Glutamatergic neuron (in vitro differentiated cells): ENCODE measurements at places on chromosomes 3 and 15. TPM values are rescaled to one million over a fixed set of nuclear protein-coding genes. Genes with fewer than 3 reads are reported as not detected.

The SLC51B gene
- total RNA-seq, result not detected

- no peak for DNase-seq
- H3K36me3 ChIP-seq, result no peaks in the 10 kb centered on the region
- no peak overlapping the region for H3K4me3 ChIP-seq
- no peak overlapping the region for H3K27ac ChIP-seq
- no peaks in the 10 kb centered on the region for H3K4me1 ChIP-seq
Observed at GRCh38 chr15:55827204-55827603, 84.3 kb upstream of the PRTG start.

GRCh38 chr3:13878281-13879101 is 1.4 kb downstream of the WNT7A start:
- H3K27ac ChIP-seq, result no peak overlapping the region
- H3K36me3 ChIP-seq, result peaks cover 5% of the 10 kb centered on the region
- no peaks in the 10 kb centered on the region for H3K4me1 ChIP-seq

DNA sequence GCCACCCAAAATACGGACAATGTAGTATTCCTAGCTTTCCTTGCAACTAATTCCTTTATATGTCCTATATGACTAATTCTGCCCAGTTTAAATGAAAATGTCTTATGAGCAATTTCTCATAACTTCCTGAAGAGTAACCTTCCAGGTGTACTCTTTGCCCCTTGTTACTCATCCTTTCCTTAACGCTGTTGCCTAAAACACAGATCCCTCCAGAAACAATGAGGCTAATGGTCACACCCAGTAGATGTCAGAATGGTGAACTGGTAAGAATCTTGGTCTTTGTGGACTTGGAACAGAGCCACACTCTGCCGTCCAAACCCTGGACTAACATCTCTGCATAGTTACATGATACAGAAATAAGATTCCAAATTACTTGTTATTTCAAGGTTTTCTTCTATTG is 497.9 kb downstream of the IGSF11 start:
- peaks cover 5% of the 10 kb centered on the region for H3K4me1 ChIP-seq
- H3K4me3 ChIP-seq, result no peak overlapping the region
- peaks cover 6% of the 10 kb centered on the region for H3K36me3 ChIP-seq
- no peak overlapping the region for H3K27ac ChIP-seq
- no peak for DNase-seq

The GOLGB1 gene
- 40.9 TPM for total RNA-seq

The SLC22A13 gene
- 1.5 TPM for total RNA-seq

DNA sequence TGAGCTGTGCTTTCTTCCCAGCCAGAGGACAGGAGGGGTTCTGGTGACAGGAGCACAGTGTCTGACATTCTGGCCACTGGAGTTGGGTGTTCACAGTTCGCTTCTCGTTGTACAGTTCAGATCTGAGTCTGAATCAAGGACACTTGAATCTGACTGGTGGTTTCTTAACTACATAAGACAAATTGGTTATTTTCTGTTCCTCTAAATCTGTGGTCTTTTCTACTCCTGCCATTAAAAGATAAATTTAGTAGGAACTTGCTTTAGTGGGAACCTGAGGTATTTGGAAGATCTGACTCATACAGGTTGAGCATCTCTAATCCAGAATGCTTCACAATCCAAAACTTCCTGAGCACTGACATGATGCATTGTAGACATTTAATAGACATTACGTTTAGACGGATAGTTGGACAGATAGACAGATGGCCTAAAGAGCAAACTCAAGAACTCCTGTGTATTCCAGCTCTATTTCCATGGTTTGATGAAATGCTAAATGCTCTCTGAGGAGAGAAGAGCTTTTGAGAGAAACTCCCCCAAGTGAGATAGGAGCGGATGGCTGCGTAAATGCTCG is 71.0 kb downstream of the CCK start:
- H3K4me1 ChIP-seq, result peaks cover 18% of the 10 kb centered on the region
- no peak overlapping the region for H3K4me3 ChIP-seq
- H3K36me3 ChIP-seq, result peaks cover 3% of the 10 kb centered on the region

- no peaks in the 10 kb centered on the region for H3K4me1 ChIP-seq
- H3K36me3 ChIP-seq, result no peaks in the 10 kb centered on the region
- H3K27me3 ChIP-seq, result no peaks in the 10 kb centered on the region
- no peak overlapping the region for H3K4me3 ChIP-seq
- DNase-seq, result no peak
Observed at GRCh38 chr15:51425517-51426040, 84.1 kb downstream of the GLDN start.

DNA sequence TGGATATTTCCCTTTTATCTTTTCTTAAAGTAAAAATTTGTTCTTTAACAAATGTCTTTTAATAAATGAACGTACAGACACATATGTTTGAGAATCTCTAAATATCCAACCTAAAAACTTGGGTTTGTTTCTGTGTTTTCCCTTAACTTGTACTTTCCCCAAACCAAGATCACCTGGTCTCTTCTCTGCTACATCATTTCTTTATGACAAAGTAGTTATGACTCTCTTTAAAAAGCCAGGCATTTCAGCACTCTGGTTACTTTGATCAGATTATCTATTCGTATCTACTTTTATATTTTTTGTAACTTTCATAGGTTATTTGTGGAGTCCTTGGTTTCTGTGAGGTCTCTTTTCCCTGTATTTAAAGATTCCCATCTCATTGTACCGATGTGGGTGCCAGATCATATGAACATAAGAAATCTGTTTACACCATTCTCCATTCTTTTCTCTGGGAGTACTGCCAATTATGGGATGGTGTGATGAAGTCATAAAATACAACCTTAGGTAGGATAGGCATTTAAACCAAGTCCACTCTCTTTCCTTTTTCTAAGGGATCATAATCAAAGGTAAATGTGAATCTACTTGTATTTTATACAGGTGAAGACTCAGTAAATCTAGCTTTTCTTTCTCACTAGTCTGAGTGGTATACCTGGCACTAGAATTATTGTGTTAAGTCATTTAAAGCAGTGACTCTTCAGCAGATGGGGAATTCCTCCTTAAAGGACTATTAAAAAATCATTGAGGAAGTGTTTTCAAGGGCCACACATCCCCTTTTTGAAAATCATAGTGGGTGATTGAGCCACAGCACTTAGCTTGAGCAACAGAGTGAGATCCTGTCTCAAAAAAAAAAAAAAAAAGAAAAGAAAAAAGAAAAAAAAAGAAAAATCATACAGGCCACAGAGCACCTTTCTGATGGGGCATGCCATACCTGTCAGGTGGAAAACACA is 12.4 kb upstream of the NFKBIZ start:
- H3K4me1 ChIP-seq, result no peaks in the 10 kb centered on the region
- no peak overlapping the region for H3K4me3 ChIP-seq
- no peaks in the 10 kb centered on the region for H3K36me3 ChIP-seq
- DNase-seq, result no peak
- H3K27me3 ChIP-seq, result peaks cover 2% of the 10 kb centered on the region

DNA sequence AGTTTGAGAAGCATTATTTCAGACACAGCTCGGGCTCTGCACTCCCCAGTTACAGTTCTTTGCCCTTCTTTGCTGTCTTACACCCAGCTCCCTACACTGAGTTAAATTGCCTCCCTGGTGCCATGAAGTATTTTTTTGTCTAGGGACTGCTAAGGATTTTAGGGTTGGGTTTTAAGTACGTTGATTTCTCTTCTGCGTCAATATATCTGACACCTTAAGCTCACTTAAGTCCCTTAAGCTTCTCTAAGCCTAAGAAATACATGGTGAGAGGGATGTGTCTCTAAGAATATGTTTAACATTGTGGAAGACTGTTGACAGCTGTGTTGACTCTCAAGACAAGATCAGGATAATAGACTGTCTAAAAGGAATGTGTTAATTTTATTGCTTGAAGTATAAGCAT is 400.5 kb downstream of the PTPRG start:
- H3K4me1 ChIP-seq, result peaks cover 7% of the 10 kb centered on the region
- H3K4me3 ChIP-seq, result no peak overlapping the region
- no peak for DNase-seq
- no peaks in the 10 kb centered on the region for H3K36me3 ChIP-seq
- no peaks in the 10 kb centered on the region for H3K27me3 ChIP-seq

The RPUSD3 gene
- 81.7 TPM for total RNA-seq

- H3K4me1 ChIP-seq, result peaks cover 23% of the 10 kb centered on the region
- H3K27ac ChIP-seq, result no peak overlapping the region
- peak overlapping the region; percentile 79 for H3K4me3 ChIP-seq
- H3K27me3 ChIP-seq, result no peaks in the 10 kb centered on the region
- no peak for DNase-seq
Observed at GRCh38 chr15:40941068-40941527, 12.0 kb downstream of the DLL4 start.

DNA sequence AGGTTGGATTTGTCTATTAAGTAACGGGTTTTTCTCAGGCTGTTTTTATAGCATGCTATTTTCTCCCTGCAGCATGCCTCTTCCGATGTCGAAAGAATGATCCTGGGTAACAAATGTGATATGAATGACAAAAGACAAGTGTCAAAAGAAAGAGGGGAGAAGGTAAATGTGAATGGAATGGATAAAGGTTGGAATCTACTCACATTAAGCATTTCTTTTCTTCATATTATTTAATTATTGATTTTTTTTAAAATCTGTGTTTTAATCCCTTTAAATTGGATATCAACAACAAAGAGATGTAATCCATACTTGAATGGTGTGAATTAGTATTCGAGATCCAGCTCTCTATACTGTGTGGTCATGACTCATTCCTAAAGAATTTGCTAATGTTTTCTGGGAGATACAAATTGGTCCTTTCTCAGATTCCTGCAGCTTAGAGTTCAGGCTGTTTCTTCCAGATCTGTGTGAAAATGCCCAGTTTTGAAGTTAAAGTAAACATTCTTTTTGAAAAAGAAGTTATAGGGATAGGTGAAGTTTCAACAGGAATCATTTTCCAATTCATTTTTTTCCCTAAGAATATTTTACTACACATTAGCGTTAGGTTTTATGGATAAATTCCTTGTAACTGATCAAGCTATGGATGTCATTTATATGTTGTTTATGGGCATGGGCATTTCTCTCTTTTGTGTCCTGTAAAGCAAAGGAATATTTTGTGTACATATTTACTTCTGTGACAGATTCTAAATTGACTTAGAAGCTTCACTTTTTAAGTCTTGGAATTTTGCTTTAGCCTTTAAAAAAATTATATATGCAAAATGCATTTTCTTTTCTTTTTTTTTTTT is 20.8 kb upstream of the APH1B start:
- H3K4me3 ChIP-seq, result no peak overlapping the region
- H3K27ac ChIP-seq, result no peak overlapping the region
- peaks cover 9% of the 10 kb centered on the region for H3K4me1 ChIP-seq

- DNase-seq, result no peak
- peaks cover 11% of the 10 kb centered on the region for H3K4me1 ChIP-seq
- H3K36me3 ChIP-seq, result peaks cover 9% of the 10 kb centered on the region
- no peak overlapping the region for H3K27ac ChIP-seq
Observed at GRCh38 chr15:48972750-48973503, 9.2 kb upstream of the SHC4 start.

DNA sequence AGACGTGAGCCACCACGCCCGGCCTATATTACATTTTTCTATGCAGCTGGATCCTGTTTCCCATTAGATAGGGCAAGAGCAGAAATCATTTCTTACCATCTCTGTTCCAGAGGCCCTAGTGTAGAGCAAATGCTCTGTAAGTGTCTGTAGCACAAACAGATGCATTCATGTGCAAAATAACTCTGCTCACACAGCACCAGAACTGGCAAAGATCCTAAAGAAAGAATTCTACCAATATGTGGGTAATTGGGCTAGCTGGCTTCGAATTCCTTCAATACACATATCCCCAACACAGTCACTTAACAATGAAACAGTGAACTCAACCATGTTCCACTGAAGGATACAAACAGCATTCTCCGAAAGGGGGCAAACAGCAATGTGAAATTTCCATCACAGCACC is 32.7 kb upstream of the DCUN1D1 start:
- no peak overlapping the region for H3K27ac ChIP-seq
- no peak for DNase-seq
- H3K27me3 ChIP-seq, result no peaks in the 10 kb centered on the region
- no peak overlapping the region for H3K4me3 ChIP-seq

DNA sequence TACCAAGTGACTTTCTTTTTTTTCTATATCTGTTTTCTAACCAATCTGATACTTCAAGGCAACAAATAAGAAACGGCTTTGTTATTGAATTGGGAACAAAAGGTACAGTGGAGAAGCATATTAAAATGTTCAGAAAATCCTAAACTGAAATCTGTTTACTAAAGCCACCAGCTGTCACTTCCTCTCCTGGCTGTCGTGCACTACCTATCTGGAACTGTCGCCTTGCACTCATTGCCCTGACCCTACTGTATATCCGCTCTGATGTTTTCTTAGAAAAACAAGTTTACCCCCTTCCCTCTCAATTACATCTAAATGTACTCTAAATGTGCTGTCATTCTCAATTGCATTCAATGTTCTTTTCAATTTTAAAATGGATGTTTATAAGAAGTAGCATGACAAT is 439.8 kb upstream of the ARRDC4 start:
- no peak for DNase-seq
- H3K36me3 ChIP-seq, result no peaks in the 10 kb centered on the region
- no peaks in the 10 kb centered on the region for H3K27me3 ChIP-seq
- peaks cover 33% of the 10 kb centered on the region for H3K4me1 ChIP-seq
- H3K27ac ChIP-seq, result peak overlapping the region; percentile 74
- peak overlapping the region; percentile 17 for H3K4me3 ChIP-seq

The SPINK8 gene
- total RNA-seq, result not detected

The IFT80 gene
- 32.7 TPM for total RNA-seq

The BCL2A1 gene
- total RNA-seq, result not detected

- H3K4me3 ChIP-seq, result no peak overlapping the region
- peaks cover 2% of the 10 kb centered on the region for H3K27me3 ChIP-seq
- H3K36me3 ChIP-seq, result peaks cover 3% of the 10 kb centered on the region
- DNase-seq, result no peak
Observed at GRCh38 chr3:48748754-48749153, 31.7 kb upstream of the IP6K2 start.

The SPTSSB gene
- total RNA-seq, result 1.9 TPM

The SLC38A3 gene
- total RNA-seq, result not detected

The GPR149 gene
- total RNA-seq, result 0.25 TPM

The GPR176 gene
- 15.9 TPM for total RNA-seq

GRCh38 chr3:43765521-43765971 is 74.8 kb downstream of the ABHD5 start:
- H3K27me3 ChIP-seq, result no peaks in the 10 kb centered on the region
- H3K36me3 ChIP-seq, result no peaks in the 10 kb centered on the region
- H3K27ac ChIP-seq, result no peak overlapping the region
- DNase-seq, result no peak

DNA sequence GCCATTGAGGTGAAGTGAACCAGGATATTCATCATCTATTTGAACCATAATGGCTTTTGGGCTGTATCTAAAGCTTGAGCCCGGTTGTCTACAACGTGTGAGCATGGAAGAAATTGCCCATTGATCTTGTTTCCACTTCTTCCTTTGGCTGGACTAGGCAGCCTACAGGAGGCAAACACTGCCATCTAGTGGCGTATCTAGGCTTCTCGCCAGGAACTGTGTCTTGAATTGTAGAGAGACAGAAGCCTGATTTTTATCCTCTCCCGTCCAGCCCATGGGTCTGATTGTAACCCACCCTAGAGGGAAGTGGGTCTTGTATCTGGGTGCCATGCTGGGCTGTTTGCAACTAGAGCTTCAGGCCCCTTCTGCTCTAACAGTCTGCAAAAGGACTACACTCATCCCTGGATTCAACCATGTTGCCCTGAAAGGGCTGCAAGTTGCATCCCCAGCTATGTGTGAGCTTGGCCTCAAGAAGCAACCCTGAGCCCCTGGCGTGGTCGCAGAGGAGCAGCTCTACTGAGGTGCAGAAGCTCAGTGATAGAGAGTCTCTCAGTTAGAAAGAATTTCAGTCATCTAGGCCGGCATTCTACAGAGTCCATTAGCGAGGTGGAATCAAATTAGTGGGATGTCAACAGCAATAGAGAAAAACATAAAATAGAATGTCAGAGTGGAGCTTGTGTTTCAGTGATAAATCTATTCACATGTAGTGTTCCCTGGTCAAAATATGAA is 170.2 kb upstream of the UMPS start:
- H3K4me1 ChIP-seq, result peaks cover 29% of the 10 kb centered on the region
- DNase-seq, result peak; percentile 81
- H3K36me3 ChIP-seq, result no peaks in the 10 kb centered on the region
- H3K4me3 ChIP-seq, result no peak overlapping the region
- H3K27me3 ChIP-seq, result peaks cover 4% of the 10 kb centered on the region
- H3K27ac ChIP-seq, result peak overlapping the region; percentile 2
